T-cell (primary cell): ENCODE measurements at places on chromosomes 3 and 15.

- no peak for DNase-seq
Observed at GRCh38 chr3:45048244-45048643, 22.1 kb downstream of the CLEC3B start.

DNA sequence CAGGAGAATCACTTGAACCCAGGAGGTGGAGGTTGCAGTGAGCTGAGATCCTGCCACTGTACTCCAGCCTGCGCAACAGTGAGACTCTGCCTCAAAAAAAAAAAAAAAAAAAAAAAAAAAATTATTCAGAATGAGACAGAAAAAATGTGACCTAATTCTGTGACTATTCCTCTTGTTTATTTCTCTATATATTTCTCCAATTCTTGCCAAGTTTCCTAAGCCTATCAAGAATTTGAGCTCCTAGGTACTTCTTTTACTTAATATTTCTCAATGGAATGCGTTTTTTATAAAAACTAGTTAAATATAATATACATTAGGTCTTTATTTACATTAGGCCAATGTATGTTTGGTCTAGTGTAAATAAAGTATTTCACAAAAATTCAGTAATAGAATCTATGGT is 86.8 kb downstream of the NAALADL2 start:
- no peak for DNase-seq

GRCh38 chr3:158165141-158165655 is 55.3 kb downstream of the RSRC1 start:
- no peak for DNase-seq

- DNase-seq, result no peak
Observed at GRCh38 chr3:43153216-43154083, 47.6 kb upstream of the POMGNT2 start.

DNA sequence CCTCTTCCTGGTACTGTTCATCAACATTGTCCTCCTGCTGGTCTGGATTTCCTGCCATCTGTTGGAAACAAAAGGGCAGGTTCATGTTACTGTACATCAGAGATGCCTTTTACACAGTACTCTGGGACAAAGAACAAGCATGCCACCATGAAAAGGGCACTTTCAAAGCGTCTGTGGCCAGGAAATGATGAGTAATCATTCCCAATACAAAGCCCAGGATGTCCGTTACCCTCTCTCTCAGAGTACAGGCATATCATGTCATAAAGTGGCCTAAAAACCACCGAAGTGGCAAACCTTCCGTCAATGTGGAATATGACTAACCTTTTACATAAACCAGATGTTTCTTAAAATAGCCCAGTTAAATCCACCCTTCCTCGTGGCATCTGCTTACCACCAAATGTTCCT is 71.2 kb downstream of the GOLIM4 start:
- no peak for DNase-seq

DNA sequence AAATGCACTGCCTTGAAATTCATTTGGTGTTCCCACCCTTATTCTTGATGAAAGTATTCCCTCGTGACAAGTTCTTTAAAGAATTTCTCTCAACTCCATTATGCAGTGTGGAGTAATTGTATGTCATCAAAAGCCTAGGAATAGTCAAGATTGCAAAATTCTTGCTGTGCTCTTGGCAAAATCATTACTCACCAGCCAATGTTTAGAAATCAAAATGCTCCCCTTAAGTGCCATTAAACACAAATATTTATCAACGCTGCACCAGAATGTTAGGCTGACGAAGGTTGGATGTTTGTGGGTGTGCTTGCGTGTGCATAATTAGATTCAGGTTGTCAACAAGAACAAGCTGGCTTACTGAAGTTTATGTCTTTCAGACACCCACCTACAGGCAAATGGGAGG is 40.5 kb downstream of the SST start:
- DNase-seq, result no peak

DNA sequence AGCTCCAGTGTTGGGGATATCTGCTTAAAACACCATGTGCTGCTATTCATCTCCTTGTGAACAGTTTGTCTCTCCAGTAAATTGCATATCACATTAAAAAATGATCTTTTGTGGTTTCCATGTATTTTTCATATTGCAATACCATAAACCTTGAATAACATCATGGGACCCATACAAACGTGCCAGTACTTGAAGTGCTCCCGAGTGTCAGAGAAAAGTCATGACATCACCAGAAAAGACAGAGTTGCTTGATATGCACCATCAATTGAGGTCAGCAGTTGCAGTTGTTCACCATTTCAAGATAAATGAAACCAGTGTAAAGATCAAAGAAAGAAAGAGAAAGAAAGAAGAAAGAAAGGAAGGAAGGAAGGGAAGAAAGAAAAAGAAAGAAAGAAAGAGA is 278.6 kb downstream of the ZNF621 start:
- DNase-seq, result no peak

DNA sequence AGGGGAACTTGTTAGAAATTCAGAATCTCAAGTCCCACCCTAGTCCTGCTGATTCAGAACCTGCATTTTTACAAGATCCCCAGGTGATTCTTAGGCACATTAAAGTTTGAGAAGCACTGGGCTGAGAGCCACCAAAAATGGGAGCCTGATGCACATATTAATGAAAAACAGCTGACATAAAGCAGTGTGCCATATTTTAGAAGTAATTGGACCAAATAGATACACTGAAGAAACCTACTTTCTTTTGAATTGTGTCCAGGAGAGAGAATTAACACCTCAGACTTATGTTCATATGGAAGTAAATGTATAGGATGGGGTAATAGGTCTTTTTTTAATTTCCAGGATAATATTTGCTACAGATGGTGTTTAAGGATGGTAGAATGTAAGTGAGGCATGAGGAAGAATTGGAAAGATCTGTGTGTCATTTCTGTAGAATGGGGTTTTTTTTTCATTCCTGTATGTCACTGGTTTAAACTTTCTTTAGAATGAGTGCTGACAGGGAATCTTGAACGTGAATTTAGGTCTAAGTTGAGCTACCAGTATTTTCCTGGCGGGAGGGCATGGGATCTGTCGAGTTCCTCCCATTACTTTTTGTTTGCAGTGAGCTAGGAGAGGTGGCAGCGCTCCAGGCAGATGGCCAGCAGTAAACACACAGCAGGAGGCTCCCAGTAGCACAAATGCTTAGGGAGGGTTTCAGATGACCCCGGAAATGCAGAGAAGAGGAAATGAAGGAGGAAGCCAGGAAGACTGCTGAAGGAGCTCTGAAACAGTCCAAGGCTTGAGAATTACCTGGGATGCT is 185.6 kb downstream of the PLCL2 start:
- no peak for DNase-seq
